Activated CD4-positive, alpha-beta T cell treated with anti-CD3 and anti-CD28 coated beads for 36 hours (primary cell): ENCODE measurements at places on chromosomes 5 and 9. TPM values are rescaled to one million over a fixed set of nuclear protein-coding genes. Genes with fewer than 3 reads are reported as not detected.
A peak's percentile ranks its signal among the peaks of the same experiment; 100 is the strongest.

PCDHAC1 gene
- not detected for total RNA-seq

IFNA2 gene
- not detected for total RNA-seq

OCLN gene
- 2.1 TPM for total RNA-seq

GRCh38 chr5:74201334-74202081 lies 439.0 kb downstream of the ENC1 start:
- peak; percentile 23 for DNase-seq

PPP3R2 gene
- not detected for total RNA-seq

OR1Q1 gene
- total RNA-seq: not detected

- DNase-seq: no peak
Measured at GRCh38 chr5:174273325-174273724, 227.8 kb downstream of the NSG2 start.

- DNase-seq: no peak
Measured at GRCh38 chr5:105952875-105953274, 1717.9 kb downstream of the EFNA5 start.

- no peak for DNase-seq
Measured at GRCh38 chr9:93406371-93406770, 45.1 kb upstream of the FAM120A start.

DNA sequence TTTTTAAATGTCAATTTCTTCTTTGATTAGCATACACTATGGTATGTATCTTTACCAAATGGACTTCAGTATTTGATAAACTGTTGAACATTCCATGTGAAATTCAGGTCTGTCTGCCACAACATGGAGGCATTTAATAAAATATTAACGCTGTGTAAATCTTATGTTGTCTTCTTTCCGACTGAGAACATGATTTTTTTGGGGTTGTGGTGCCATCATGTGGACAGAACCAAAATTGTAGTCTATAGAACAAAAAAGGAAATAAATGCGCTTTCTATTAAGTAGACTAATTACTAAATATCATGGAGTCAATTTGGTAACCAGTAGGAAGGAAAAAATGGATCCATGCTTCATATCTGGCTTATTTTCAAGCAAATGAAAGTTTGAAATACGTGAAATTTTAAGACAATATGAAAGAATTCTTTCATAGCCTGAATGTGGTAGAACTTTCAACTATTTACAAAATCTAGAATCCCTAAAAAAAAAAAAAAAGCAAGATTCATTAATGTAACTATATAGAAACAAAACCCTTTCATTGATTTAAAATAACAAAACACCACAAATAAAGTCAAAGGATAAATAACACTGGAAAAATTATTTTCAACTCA lies 2.8 kb upstream of the PLK2 start:
- DNase-seq: peak; percentile 46

- DNase-seq: peak; percentile 20
Measured at GRCh38 chr9:130072515-130073235, 19.0 kb downstream of the GPR107 start.

DNA sequence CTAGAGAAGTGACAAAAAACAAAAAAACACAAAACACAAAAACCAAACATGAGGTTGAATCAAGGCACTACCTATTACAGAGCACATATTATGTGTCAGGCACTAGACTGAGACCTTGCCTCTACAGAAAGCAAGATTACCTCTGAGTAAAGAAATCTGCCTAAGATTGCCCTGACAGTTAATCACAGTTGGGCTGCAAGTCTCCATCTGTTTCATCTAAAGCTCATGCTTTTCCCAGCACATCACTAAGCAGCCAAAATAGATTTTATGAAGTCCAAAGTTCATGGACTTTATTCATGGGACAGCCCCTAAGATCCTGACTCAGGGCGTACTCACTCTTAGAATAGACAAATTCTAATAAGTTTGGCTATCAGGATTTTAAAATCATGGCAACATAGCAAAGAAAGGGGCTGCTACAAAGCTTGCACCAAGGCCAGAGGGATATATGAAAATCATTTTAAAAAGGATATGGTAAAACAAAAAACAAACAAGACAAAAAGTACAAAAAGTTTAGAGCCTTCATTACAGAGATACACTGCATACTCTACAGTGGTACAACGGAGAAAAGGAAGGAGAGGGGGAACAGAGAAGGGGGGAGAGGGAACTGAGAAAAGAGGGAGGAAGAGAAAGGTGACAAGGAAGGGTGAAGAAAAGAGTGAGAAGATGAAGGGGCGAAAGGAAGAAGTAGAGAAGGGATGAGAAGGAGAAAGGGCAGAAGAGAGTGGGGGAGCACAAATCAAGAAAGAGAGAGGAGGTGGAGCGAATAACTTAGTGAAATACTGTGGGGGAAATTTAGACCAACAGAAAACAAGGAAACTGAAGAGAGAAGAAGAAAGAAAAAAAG lies 58.2 kb downstream of the RICTOR start:
- no peak for DNase-seq

SPINK4 gene
- total RNA-seq: not detected

DNA sequence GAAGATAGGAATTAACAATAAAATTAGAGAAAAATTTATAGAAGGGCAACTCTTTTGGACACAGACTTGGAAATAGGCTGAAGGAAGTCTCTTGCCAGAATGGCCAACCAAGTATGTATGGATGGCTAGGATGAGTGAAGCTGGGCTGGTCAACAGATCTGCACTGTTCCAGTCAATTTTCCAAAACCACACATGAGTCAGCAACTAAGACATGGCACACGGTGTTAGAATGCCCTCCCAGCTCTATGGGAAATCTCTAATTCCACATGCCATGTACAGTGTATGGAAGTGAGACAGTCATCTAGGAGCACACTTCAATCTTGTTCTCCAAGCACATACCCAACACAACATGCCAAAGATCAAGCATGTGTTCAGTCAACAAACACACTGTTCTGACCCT lies 129.6 kb downstream of the GLIS3 start:
- DNase-seq: no peak

DNA sequence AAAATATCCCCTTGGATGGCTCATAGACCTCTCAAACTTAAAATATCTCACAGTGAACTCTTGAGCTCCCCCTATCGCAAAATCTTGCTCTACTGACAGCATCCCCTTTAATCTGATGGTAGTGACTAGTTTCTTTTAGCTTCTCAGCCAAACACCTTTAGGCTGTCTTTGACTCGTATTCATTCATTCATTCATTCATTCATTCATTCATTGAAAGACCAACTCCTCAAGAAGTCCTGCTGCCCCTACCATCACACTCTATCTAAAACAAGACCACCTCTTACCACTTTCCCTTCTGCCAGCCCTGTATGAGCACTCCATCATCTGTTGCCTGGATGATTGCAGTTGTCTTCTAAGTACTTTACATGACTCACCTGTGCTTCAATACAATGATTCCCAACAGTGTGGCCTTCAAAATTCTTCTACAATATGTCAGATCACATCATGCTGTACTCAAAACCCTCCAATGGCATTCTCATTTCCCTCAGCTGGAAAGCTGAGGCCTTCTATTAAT lies 46.8 kb downstream of the ITGA2 start:
- DNase-seq: peak; percentile 20

- DNase-seq: no peak
Measured at GRCh38 chr9:131255676-131256197, 20.6 kb downstream of the FAM78A start.

LECT2 gene
- not detected for total RNA-seq

CLTA gene
- total RNA-seq: 123 TPM

- DNase-seq: no peak
Measured at GRCh38 chr5:105917189-105917588, 1753.5 kb downstream of the EFNA5 start.

FST gene
- 0.43 TPM for total RNA-seq

OR1L6 gene
- not detected for total RNA-seq

DNA sequence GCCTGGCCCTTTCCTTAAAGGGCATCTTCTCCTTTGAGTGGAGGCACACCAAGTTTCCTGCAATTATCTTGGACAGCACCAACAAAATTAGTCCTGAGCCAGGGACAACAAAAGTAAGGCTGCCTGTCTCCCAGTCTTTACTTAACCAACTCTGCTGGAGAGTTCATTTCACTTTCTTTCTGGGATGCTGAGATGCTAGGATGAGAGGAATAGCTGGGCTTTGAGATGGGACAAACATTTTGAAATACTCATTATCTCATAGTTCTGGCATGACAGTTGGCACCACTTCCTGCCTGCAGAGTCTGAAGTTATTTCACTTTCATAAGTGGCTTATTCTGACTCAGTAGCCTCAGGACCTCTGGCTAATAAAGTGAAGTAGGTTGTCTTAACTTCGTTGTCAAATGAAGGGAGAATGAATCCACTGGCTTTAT lies 157.0 kb downstream of the C9orf152 start:
- DNase-seq: peak; percentile 56

- no peak for DNase-seq
Measured at GRCh38 chr5:65055938-65056337, 287.2 kb downstream of the CWC27 start.

DNA sequence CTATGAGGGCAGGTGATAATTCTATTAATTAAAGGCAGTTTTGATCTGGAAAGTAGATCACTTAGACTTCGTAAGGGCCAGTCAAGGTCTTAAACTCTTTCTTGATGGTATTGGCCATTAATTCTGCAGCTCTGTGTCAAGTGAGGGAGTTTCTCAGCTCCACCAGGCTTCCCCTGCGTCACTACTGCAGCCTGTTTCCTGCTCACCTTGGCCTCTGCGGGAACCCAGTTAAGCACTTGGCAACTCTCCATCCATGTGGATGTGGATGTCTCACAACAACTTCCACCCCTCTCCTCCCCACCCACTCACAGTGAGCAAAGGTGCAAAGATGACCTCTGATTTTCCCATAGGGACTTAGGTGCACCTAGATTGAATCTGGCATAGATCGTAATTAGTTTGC lies 191.6 kb downstream of the PLK2 start:
- DNase-seq: no peak
